ENCODE measurements at places on chromosomes 16 and 17.

- DNase-seq: no peak
Measured at GRCh38 chr17:28573040-28573380, 1.7 kb upstream of the PIGS start.

GRCh38 chr17:1180958-1181752 lies 1.4 kb upstream of the ABR start:
- DNase-seq: no peak

DNA sequence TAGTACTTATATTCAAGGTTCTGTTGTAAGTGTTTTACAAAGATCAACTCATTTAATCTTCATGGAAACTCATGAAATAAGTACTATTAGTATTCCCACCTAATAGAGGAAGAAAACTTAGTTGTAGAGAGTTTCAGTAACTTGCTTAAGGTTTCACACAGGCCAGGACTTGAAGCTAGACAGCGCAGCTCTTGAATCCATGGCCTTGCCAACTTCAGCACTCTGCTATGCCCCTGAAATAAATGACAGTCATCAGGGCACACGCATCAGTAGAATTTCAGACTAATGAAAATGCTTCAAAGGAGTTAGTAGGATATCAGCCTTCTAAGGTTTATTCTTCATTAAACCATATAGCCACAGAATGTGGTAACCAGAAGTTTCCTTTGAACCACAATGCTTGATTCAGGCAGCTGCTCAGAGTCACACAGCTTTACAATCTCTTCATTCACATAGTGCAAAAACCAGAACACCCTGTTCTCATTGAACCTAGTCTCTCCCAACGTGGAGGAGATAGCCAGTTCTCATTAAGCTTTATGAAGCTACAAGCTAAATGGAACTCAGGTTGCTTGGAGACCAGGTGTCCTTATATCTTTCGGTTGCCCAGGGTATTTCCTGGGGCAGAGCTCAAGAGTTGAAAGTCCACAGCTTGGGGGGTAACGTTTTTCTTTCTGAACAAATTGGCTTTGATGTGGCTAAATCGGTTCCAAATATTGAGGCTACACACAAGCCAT lies 39.7 kb downstream of the KCNJ2 start:
- DNase-seq: no peak

GRCh38 chr17:6711081-6711674 lies 2.0 kb downstream of the SLC13A5 start:
- DNase-seq: no peak

DNA sequence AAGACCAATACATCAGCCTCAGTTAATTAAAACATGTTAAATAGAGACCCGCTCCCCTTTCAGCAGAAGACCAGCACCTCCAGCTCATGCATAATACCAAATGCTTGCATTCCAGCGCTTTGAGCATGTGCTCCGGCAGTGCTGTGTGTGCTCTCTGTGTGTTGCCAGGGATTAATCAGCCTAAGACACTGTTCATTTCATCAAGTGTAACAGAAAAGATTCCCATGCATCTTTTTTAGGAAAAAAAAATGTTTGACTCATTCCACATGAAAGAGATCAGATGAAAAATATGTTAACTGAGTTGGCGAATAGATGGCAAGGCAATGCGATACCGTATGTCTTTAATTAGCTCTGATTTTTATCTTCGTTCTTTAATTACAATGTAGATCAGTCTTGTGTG lies 187.6 kb downstream of the RPTOR start:
- DNase-seq: no peak

DNA sequence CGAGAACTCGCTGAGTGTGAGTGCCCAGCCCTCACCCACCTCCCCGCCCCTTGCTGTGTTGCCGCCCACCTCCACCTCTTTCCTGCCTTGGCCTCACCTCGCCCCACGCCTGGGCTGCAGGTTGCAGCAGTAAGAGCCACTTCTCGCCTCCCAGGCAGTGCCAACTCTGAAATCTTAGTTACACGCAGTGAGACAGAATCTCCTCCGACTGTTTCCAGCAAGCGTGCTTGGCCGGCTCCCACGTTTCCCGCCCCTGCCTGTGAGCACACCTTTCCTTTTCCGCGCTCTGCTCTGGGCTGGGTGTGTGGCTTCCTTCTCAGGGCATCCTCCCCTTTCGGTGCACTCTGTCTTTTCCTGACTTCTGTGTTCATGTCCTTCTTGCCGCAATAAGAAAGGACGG lies 5.7 kb downstream of the ENGASE start:
- DNase-seq: no peak

DNA sequence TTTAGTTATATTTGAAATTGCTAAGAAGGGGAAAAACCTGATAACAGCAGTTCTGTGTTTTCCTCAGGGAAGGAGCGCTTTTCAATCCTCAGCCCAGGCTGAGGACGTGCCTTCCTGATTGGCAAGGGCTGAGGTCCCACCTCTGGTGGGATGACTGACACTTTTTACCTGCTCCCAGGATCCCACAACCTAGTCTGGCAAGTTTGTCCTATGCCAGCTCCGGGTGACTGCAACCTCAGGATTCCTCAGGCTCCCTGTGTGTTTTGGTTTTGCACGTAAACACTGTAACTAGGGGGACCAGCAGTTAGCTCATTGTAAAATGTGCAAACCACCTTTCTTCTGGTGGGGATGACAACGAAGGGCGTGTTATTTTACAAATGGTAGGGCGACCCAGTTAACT lies 7.5 kb downstream of the MARCHF10 start:
- no peak for DNase-seq

DNA sequence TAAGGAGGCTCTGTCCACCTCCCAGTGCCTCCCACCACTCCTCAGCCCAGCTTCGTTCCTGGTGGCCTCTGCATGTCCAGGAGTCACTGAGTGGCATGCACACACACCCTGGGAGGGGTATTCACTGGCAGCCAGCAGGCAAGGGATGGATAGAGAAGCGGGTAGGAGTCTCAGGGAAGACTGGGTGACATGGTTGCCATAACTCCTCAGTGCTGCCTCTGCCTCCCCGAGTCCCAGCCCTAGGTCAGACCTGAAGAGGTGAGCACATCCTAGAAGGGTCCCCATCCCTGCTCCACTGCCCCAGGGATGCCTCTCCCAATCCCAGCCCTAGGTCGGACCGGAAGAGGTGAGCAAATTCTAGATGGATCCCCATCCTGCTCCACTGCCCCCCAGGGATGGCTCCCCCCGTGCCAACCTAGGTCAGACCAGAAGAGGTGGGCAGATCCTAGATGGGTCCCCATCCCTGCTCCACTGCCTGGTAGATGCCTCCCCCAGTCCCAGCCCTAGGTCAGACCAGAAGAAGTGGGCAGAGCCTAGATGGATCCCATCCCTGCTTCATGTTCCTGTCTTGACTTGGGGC lies 197.0 kb downstream of the IRF8 start:
- DNase-seq: no peak

DNA sequence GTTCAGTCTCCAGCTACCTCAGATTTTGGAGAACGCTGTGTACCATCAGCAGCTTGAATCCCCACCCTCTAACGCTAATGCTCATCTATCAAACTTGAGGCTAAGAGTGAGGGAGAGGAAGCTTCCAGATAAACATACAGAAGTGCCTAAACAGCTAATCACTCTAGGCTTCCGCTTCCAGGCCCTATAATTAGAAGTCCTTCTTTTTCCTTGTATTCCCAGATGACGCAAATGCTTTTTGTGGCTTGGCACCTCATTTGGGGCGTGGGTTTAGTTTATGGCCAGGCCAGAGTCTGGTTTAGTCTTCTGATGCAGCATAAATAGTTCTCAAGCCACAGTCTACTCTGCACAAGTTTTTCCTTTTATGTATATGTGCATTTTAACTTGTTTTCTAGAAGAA lies 263.4 kb downstream of the BCAS3 start:
- no peak for DNase-seq

GRCh38 chr16:6725634-6726331 lies 606.9 kb upstream of the RBFOX1 start:
- DNase-seq: no peak

DNA sequence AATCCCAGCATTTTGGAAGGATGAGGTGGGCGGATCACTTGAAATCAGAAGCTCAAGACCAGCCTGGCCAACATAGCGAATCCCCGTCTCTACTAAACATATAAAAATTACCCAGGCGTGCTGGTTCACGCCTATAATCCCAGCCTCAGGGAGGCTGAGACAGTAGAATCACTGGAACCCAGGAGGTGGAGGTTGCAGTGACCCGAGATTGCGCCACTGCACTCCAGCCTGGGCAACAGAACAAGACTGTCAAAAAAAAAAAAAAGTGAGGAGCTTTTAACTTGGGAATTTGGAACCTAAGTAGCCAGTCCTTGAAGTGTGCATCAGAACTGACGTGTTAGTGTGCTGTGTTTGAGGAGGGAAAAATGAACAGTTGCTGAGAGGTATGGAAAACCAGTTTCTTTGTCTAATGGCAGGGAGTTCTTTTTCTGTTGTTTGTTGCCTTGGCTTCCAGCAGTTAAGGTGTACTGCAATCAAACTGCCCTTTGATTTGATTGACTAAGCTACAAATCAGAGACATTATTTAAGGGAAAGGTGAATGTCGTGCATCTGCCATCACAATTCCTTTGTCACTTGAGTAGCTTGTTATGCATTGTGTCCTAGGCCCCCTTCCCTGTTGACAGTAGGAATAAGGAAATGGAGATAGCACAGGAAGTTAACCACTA lies 8.6 kb upstream of the DUSP14 start:
- DNase-seq: no peak

GRCh38 chr17:80588702-80589383 lies 44.2 kb downstream of the RPTOR start:
- DNase-seq: no peak

DNA sequence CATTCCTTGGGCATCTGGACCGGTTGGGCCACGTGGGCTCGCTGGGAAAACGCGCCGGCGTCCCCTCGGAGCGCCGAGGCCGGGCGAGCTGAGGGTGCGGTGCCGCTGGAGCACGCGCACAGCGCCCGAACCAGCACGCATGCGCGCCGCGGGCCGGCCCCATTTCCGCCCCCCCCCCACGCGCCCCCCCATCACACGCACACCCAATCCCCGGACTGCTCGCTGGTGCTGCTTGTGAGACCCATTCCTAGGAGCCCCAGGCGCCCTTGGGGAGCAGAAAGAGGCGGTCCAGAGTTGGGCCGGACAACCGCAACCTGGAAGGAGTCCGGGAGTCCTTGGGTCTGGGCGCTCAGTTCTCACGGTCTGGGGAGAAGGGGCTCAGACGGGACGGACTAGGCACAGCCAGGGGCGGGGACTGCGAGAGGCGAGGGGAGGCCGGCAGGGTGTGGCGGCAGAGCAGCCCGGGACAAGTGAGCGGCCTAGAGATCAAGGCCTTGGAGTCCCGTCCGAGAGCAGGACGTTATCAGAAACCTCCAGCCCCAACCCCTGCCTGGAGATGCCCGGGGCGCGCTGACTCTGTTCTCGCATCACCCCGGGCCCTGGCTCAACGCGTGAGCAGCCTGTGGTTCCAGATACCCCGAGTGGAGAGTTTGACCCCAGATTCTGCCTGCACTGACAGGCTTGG lies 6.0 kb upstream of the CBX8 start:
- no peak for DNase-seq

GRCh38 chr17:57541049-57541448 lies 204.1 kb downstream of the CCDC182 start:
- no peak for DNase-seq

DNA sequence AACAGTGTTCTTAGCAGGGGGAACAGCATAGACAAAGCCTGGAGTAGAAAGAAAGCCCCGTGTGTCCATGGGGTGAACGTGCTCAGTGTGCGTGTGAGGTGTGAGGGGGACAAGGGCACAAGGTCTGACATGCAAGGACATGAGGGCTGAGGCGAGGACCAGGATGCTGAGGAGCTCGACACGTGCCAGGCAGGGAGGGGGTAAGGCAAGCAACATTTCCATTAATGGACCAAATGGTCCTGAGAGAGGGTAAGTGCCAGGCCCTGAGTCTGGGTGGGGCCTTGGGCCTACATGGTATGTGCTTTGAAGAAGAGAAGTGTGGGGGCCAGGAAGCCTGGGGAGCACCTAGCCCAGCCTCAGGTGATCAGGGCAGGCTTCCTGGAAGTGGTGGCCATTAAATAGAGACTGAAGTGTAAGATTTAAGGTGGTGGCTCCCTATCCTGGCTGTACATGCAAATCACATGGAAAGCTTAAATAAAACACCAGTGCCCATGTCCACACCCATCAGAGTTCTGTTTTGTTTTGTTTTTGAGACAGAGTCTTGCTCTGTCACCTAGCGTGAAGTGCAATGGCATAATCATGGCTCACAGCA lies 29.3 kb downstream of the ADCY7 start:
- no peak for DNase-seq

DNA sequence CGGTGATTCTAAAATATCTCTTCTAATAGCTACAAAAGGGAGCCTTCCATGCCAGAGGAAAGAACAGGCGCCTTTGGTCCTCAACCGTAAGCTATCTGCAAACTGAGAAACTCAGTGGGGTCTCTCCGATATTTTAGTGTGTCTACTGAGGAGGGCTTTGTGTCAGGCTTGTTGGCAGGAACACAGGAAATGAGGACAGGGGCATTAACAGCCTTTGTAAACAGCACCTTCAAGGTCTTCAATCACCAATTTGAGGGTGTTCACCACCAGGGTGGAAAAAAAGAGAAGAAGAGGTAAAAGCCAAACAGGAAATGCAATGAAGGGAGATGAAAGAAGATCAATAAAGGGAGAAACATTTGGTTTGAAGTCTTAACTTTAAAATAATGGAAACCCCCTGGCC lies 580.1 kb upstream of the SALL1 start:
- DNase-seq: peak; percentile 8

- DNase-seq: no peak
Measured at GRCh38 chr17:67414559-67414958, 37.5 kb downstream of the PITPNC1 start.

DNA sequence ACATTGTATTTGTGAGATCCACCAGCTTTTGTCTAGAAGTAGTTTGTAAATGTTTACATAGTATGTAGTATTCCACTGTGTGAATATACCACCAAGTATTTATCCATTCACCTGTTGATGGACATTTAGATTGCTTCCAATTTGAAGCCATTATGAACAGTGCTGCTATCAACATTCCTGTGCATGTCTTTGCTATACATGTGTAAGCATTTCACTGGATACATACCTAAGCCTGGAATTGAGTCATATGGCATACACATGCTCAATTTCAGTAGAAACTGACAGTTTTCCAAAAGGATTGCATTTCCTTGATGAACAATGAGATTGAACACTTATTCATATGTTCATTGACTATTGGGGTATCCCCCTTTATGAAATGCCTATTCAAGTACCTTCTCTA lies 540.6 kb upstream of the SOX9 start:
- no peak for DNase-seq

GRCh38 chr17:49055181-49055927 lies 58.2 kb downstream of the IGF2BP1 start:
- DNase-seq: no peak
